Left renal cortex interstitium (tissue), 4 donors: ENCODE measurements at places on chromosomes 3 and 15. TPM values are rescaled to one million over a fixed set of nuclear protein-coding genes. Genes with fewer than 3 reads are reported as not detected.

Gene NR2E3
- 0.32 TPM for polyA plus RNA-seq

Gene C3orf22
- not detected for polyA plus RNA-seq

Gene CIDEC
- polyA plus RNA-seq = 0.21 TPM

Gene GPR176
- polyA plus RNA-seq = 16.5 TPM

Gene ZNF660
- polyA plus RNA-seq = 8.3 TPM

Gene SLC22A14
- polyA plus RNA-seq = 0.40 TPM
